ENCODE measurements at places on chromosomes 5 and 9. TPM values are rescaled to one million over a fixed set of nuclear protein-coding genes. Genes with fewer than 3 reads are reported as not detected.

- no peak for DNase-seq
Measured at GRCh38 chr5:136089791-136090190, 42.9 kb upstream of the SMAD5 start.

The ACTBL2 gene
- not detected for polyA plus RNA-seq

DNA sequence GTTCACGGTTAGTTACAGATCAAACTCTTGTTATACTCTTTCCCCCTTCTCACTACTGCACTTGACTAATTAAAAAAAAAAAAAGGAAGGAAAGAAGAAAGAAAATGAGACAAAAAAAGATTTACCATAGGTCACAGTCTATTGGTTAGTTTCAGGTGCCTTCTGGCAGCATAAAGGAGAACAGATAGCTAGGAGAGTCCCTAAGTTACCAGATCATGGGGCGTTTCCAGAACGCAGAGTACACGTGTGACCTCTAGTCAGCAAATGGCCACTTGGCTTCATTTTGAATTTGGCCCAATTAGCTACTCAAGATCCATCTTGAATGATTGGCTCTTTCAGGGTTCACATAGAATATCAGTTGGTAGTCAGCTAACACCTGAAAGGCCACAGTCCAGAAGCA lies 20.3 kb upstream of the TMEM171 start:
- DNase-seq, result no peak

- no peak for DNase-seq
Measured at GRCh38 chr5:111562561-111562960, 50.2 kb upstream of the STARD4 start.

- no peak for DNase-seq
Measured at GRCh38 chr9:6805532-6805931, 47.8 kb downstream of the KDM4C start.

The COX7C gene
- polyA plus RNA-seq, result 781 TPM

- no peak for DNase-seq
Measured at GRCh38 chr9:126235336-126236243, 91.0 kb upstream of the MVB12B start.

DNA sequence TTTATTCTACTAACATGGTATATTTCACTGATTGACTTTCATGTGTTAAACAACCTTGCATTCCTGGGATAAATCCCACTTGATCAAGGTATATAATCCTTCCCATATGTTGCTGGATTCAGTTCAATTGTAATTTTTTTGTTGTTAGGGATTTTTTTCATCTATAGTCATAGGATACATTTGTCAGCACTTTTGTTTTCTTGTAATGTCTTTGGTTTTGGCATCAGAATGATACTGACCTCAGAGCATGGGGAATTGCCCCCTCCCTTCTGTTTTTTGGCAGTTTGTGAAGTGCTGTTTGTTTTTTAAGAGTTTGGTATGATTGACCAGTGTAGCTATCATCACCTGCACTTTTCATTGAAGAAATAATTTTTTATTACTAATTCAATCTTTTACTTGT lies 176.8 kb upstream of the RASEF start:
- DNase-seq, result no peak

- DNase-seq, result no peak
Measured at GRCh38 chr5:18745988-18746615, 1111.8 kb downstream of the TAF11L14 start.

The ZNF474 gene
- polyA plus RNA-seq, result 0.73 TPM

The PCDHA4 gene
- polyA plus RNA-seq, result 0.51 TPM

The DMRT3 gene
- polyA plus RNA-seq, result not detected

The PCDHB5 gene
- polyA plus RNA-seq, result 13.9 TPM

The TRPM6 gene
- polyA plus RNA-seq, result 0.43 TPM

The IL9 gene
- not detected for polyA plus RNA-seq

The SPATA31C1 gene
- polyA plus RNA-seq, result 0.07 TPM

DNA sequence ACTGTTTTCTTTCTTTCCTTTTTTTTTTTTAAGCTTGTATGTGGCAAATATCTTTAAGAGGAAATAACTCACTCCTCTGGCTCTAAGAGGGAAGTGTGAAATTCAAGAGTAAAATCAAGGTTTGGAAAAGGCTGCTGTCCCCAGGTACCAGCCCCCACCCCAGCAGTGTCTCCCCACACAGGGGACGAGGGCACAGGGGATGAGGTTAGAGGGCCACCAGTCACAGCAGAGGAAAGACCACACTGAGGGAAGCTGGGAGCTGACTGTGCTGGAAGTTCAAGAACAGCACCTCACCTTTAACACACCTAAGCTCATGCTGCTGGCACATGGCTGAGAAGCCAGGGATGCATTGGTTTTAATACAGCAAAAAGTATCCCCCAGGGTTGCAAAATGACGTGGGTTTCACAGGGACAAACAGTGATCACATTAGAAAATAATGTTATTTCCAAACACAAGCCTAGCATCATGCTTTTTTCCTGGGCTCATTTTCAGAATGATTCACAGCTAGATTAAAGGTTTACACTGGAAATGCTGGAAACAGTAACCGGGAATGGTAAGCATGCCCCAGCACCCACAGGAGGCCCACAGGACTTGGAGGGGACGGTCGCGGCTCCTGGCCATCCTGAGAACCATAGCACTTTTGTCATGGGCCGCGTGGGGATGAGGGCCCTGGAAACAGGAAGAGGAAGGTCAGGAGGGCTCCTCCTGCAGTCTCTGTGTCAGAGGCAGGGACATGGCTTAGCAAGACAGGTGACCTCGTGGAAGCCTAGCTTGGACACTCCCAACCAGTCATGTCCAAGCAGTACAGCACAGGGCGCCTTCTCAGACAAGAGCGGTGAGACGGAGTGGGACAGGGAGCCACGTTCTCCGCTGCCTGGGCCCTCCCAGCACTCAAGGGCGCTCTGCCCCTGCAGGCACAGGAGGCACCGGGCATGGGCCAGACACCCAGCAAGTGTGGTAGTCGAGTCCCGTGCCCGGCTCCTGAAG lies 6.9 kb downstream of the LPCAT1 start:
- peak; percentile 80 for DNase-seq

The CAMK2A gene
- 5.6 TPM for polyA plus RNA-seq

DNA sequence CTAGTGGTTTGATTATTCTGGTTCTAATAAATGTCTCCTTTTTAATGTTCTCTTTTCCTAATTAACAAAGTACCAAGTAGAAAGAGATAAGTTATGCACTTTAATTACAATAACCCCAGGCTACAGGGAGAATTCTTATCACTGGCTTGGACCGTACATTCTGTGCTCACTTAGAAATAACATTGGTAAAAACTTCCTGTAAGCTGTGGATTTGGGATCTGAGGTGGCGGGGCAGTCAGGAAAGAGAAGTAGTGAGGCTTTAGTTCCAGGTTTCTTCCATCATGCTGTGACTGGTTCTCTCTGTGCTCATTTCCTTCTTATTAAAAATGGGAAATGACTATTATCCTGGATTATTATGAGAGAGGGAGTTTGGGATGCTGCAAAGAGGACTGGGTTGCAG lies 142.0 kb downstream of the EGFLAM start:
- DNase-seq, result no peak

DNA sequence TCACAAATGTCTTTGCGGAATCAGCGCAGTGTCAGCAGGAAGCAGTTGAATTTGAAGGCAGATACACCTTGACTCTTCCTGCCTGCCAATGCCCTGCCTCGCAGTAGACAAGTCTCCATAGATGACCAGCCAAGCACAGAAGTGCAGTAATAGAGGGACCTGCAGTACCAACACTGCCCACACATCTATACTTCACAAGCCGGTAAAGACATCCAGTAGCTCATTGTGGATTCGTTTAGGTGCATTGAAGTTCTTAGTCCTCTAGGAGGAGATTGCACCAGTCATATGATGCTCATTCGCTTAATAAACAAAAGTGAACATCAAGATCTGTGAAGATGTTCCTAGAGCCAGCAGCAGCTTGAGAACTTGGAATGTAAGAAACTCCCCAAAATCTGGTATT lies 7.1 kb upstream of the IFNA2 start:
- no peak for DNase-seq

DNA sequence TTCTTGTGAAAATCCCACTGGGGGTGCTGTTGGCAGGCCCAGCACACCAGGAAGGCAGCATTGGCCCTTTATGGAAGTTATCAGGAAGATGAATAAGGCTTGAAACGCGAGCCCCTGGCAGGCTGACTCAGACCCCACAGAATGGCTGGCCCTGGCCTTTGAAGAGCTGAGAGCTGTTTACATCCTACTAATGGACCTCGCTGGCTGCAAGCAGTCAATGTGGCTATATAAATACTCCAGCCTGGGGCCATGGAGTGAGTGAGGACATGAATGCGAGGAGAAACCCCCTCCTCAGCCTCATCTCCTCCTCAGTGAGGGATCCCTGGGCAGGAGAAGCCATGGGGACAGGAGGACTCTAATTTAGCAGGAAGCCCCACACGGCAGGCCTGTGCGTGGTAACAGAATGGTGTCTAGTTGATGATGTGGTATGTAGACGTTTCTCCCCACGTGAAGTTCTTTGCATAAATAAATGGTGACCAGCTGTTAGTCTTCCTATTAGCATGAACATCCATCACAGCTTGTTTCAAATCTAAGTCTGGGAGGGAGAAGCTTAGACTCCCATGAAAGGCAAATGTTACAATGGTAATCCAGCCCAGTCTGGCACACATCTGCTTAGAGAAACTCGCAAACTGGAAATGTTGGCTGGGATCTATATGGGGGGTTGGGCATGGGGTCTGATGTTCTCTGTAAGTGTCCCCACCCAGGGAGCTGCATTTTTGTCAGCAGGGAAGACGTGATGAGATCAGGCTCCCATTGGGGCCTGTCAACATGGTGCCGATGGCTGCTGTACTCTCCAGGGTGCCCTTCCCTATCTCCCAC lies 175.1 kb upstream of the PITX1 start:
- DNase-seq, result peak; percentile 54

The PIGO gene
- polyA plus RNA-seq, result 25.2 TPM

The PPP3R2 gene
- polyA plus RNA-seq, result 0.07 TPM

The SLC24A2 gene
- 0.53 TPM for polyA plus RNA-seq

DNA sequence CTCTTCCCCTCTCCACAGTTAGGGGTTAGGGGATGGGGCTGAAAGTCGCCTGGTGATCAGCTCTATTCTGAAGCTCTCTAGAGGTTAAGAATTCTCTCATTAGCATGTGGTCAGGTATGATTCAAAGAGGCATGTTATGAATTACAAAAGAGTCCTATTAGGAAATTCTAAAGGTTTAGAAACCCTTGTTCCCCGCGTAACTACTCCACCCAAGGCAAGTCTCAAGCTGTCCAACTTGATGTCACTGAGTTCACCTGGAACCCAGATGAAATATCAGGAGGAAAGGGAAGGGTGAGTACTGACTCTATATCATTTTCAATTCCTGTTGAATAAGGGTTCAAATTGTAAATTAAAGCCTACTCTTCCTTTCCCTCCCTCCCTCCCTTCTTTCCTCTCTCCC lies 18.1 kb upstream of the RNF145 start:
- DNase-seq, result no peak

GRCh38 chr9:21741151-21741550 lies 61.3 kb upstream of the MTAP start:
- no peak for DNase-seq

The LVRN gene
- polyA plus RNA-seq, result 1.0 TPM

The CWC27 gene
- 32.4 TPM for polyA plus RNA-seq

GRCh38 chr5:34504967-34505366 lies 151.2 kb upstream of the RAI14 start:
- DNase-seq, result no peak

The ZMAT2 gene
- polyA plus RNA-seq, result 133 TPM

The OR1Q1 gene
- polyA plus RNA-seq, result not detected

The GRIN3A gene
- polyA plus RNA-seq, result 2.1 TPM

DNA sequence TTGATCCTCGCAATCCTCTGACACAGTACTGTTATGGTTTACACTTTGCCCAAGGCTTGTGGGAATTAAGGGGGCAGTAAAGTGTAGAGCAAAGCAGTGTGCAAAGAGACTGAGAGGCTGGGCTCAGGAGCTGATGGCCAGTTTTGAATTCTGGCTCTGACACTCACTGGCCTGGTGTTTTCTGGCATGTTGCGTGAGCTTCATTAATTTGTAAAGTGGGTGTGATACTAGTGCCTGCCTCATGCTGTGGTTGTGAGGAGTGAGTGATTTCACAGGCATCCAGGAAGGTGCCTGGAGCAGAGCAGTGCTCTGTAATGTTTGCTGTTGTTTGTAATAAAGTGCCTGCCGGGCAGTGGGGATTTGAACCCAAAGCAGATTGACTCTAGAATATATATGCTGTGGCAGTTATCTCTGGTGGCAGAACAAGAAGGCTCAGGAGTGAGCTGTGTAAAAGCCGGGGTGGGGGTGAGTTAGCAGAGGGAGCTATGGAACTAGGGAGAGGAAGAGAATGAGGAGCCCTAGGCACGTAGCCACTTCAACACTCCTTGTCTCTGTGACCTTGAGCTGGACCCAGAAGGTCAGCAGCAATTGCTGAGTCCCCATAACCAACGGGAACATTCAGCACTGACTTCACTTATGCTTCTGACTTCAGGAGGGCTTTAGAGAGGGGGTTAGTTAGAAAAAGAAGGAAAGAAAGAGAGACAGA lies 108.5 kb downstream of the DOCK2 start:
- no peak for DNase-seq

DNA sequence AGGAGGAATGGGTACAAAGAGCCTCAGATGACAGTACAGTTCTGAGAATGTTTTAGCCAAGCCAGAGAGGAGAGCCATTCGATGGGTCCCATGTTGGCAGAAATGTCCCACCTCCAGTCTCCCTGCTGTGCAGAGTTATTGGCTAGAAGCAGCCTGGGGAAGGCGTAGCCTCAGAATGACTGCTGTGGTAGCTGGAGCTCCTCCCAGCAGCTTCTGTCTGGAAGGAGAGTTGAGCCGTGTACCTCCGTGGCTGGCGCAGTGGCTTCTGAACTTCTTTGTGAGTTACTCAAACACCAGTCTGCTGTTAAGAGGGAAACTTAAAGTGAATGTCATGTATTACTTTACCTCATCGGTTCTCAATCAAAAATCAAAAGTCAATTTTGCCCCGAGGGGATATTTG lies 193.3 kb upstream of the SNX2 start:
- DNase-seq, result no peak

DNA sequence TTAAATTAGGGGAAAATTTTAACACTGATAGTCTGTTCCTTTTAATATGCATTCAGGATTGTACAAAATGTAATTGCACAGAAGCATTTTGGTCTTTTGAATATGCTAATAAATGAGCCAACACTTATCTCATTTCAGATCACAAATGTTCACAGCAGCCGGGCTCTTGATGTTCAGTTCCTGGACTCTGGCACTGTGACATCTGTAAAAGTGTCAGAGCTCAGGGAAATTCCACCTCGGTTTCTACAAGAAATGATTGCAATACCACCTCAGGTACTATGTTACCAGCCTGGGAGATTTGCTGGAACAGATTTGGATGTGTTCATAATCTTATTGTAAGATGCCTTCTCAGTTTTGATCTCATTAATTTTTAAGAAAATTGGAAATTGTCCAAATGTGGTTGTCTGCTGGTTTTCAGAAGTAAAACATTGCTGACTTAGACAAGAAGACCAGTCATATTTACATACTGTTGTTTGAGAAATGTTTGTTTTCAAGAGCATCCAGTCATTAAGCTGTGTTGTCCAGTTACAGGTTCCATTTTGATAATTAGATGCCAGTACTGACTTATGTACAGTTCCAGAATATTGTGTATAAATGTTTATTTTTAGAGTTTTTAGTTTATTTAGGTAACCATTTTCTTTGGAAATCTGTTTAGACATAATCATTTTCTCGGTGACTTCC lies 23.0 kb upstream of the TMOD1 start:
- no peak for DNase-seq

Data from left lung (tissue), 14 donors.